ENCODE measurements at places on chromosomes 2 and 18.

GRCh38 chr2:199064201-199064600, 393.5 kb downstream of the SATB2 start:
- DNase-seq = no peak

DNA sequence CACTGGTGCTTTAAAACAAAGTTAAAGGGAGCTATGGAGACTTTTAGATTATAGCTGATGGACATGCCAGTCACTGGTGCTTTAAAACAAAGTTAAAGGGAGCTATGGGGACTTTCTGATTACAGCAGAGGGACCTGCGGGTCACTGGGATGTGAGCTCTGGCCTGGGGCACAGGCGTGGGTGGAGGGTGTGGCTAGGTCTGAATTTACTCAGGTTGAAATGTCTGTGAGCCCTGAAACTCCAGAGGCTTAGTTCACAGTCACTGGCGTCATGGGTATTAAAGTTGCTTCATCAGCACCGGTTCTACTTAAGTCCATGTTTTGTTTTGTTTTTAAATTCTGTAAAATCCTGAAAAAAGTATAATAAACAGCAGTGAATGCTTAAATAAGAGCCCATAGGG, 49.0 kb upstream of the TMEM18 start:
- peak; percentile 1 for DNase-seq

DNA sequence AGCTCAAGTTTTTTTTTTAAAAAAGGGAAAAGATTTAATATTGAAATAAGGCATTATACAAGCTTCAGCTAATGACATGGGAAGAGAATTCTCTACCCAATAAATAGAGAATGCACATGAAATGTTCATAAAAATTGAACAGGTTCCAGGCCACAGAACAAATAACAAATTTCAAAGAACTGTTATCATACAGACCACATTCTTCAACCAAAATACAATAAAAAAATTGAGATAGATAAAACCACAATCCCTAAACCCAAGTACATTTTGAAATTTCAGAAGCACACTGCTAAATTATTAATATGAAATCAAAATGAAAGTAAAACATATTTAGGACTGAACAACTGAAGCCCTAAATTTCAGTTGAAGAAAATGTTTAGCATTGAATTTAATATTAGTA, 89.6 kb downstream of the BCL2 start:
- no peak for DNase-seq

GRCh38 chr2:81981585-81981984, 1677.0 kb upstream of the LRRTM1 start:
- no peak for DNase-seq

DNA sequence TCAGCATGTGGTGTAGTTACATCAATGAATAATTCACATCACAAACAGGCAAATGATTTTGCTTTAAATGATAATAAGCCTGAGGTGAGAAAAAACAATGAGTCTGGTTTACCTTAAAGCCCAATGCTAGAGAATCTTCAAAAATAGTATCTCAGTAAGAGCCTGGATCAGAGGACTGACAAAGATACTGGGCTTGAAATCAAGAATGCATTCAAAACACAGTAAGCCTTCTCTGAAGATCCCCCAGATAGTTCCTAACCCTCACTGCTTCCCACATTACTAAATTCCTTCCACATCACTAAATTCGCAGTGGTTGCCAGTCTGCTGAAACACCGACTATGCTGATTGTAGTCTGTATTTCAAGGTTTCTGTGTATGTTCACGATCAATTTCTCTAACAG, 514.9 kb downstream of the SUCLG1 start:
- no peak for DNase-seq

DNA sequence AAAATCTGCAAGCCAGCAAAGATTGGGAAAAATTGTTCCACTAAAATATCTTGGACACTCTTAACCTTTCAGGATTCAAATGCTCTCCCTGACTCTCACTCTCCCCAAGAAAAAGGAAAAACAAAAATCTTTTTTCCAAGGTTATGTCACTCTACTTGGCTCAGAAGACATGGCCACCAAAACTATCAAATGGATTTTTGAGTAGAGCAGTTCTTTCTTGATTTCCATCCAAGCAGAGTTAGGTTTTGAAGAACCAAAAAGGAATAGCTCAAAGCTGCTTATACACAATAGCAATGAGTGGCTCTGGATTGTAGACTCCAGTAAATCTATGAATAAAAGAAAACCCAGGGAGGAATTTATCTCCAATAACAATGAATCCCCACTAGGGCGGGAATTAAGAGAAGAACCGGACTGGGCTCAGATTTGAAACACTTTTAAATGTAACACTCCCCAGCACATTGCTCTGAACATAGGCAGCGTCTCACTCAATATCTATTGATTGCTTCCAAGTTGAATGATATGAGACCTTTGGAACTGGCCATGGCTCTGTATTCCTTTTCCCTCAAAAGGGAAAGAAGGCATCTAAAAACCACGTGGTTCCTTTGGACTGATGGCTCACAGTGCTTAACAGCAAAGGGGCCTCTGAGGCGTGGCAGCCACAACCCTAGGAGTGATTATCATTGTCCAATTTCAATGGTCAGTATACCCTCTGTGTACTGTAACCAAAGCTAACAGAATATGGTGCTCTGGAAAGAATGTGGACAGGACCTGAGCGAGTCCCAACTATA, 68.3 kb downstream of the SPRED2 start:
- no peak for DNase-seq

DNA sequence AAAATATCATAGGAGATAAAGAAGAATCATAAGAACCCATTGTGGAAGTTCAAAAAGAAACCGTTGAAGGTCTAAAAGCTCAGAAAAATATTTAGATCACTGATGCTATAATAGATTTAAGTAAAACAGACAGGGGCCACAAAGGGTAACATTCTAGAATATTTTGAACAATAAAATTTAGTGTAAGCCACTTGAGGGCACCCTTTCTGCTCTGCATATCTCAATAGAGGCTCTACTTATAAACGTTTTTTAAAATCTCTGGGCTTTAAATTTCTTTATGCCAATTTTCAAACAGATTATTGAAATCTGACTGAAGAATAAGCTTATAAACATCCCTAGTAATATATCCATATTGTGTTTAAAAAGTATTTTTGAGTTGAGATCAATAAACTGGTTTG, 57.6 kb upstream of the IL1RL1 start:
- peak; percentile 27 for DNase-seq

DNA sequence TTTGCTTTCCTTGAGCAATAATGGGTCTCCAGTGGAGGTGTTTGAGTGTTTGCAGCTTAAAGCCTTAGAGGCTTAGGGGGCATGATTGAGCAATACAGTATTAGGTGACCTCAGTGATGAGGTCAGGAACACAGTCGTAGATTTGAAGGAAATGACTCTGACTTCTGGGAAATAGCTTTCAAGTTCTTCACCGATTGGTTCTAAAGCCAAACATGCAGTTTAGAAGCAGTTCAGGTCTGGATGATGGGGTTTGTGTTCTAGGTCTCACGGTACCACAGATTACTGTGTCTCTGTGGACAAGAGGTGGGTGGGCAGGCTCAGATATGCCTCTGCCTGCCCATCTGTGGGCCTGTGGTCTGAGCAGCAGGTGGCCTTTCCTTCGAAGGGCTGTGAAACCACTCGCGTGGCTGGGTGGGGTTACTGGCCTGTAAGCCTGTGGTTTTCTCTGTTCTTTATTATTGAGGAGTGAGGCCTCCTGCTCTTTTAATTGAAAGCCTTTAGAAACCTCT, 7.8 kb downstream of the MTHFD2 start:
- DNase-seq = peak; percentile 65

GRCh38 chr2:23249348-23249747, 135.6 kb upstream of the KLHL29 start:
- no peak for DNase-seq

GRCh38 chr18:62523255-62523588, 397 bp downstream of the ZCCHC2 start:
- no peak for DNase-seq

GRCh38 chr2:218260742-218261422, at the start of gene GPBAR1:
Gene GPBAR1 (plus strand): TSS chr2:218261015. CDS start chr2:218262725, 1,710 bp downstream.
- no peak for DNase-seq

GRCh38 chr2:165008730-165009315, 53.5 kb upstream of the SLC38A11 start:
- DNase-seq = no peak

GRCh38 chr18:29226213-29226612, 1049.3 kb upstream of the CDH2 start:
- peak; percentile 4 for DNase-seq

- no peak for DNase-seq
Measured at GRCh38 chr2:116490511-116491145, 1323.9 kb upstream of the DDX18 start.

DNA sequence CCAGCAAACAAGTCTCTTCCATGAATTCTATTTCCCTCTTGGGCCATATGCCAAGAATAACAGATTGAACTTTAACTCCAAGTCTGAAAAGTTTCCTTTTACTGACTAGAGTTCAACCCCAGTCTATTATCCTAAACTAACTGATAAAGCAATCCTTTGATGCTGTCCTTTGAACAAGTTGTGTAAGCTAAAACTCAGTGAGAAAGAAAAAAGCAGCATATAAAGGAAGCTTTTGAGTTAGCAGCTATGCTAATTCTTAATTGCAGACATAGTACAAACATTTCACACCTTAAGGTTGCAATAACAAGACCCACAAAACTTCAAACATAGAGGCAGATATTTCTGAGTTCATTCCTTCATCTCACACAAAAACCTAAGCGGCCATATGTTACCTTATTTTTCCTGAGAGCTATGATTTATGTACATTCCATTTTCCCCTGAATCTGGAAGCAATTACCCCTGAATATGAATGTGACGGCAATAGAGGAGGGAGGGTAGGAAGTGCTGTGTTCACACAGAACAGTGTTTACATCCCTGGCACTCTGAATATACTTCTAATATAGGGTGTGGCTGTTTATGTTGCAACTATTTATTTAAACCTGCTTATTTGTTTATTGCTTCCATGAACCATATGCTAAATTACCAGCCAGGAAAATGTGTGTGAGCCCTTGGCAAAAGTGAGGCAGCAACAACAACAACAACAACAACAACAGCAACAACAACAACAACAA, 180.6 kb downstream of the IRS1 start:
- peak; percentile 74 for DNase-seq

- no peak for DNase-seq
Measured at GRCh38 chr2:45643095-45643494, 8.4 kb upstream of the PRKCE start.

All from foreskin fibroblast (primary cell).